Neural crest cell (in vitro differentiated cells): ENCODE measurements at places on chromosomes 2 and 18.
A peak's percentile ranks its signal among the peaks of the same experiment; 100 is the strongest.

- DNase-seq: no peak
- H3K36me3 ChIP-seq: no peaks in the 10 kb centered on the region
- no peaks in the 10 kb centered on the region for H3K27me3 ChIP-seq
- H3K4me1 ChIP-seq: no peaks in the 10 kb centered on the region
- no peak overlapping the region for H3K4me3 ChIP-seq
- H3K27ac ChIP-seq: no peak overlapping the region
Measured at GRCh38 chr2:151933266-151933804, 105.1 kb upstream of the ARL5A start.

- H3K27ac ChIP-seq: no peak overlapping the region
- H3K4me3 ChIP-seq: no peak overlapping the region
- no peak for DNase-seq
- no peaks in the 10 kb centered on the region for H3K36me3 ChIP-seq
Measured at GRCh38 chr2:208017721-208018120, 7.6 kb downstream of the PLEKHM3 start.

DNA sequence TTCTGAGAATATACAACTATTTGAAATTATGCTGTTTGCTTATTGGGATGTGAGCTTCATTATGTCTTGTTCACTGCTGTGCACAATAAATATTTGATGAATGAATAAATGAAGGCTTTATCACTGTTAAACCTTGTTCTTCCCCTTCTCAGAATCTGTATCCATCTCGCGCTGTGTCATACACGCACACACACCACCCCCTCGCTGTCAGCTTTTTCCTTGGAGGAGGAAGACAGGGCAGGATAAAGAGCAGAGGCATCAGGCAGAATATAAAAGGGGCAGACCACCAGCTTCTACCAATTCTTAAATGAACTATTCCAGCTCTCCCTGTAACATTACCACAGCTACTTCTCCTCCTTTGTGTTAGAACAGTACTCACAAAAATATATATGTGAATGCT lies 75.0 kb downstream of the CD226 start:
- H3K36me3 ChIP-seq: no peaks in the 10 kb centered on the region
- peaks cover 10% of the 10 kb centered on the region for H3K4me1 ChIP-seq
- DNase-seq: no peak

GRCh38 chr2:217555081-217555876 lies 447.5 kb downstream of the TNS1 start:
- peaks cover 6% of the 10 kb centered on the region for H3K36me3 ChIP-seq
- H3K27ac ChIP-seq: no peak overlapping the region
- H3K4me1 ChIP-seq: peaks cover 66% of the 10 kb centered on the region
- H3K27me3 ChIP-seq: no peaks in the 10 kb centered on the region
- peak overlapping the region; percentile 8 for H3K4me3 ChIP-seq
